ENCODE measurements at places on chromosomes 5 and 9.

DNA sequence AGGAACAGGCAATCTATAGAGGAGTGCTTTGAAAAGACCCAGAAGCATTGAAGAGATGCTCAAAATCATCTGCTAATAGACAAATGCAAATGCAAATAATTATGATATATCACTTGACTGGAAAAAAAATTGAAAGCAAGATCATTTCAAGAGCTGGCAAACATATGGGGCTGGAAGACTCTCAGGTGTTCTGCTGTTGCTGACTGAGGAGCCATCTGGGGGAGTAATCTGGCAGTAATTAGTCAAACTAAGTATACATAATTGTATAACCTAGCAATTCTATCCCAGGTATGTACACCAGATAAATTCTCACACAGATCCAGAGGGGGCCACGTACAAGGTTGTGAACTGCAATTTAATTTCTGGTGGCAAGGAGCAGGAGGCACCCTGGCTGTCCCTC is 4.6 kb upstream of the HMHB1 start:
- DNase-seq, result no peak

GRCh38 chr9:8237096-8237495 is 437.5 kb upstream of the DMAC1 start:
- no peak for DNase-seq

DNA sequence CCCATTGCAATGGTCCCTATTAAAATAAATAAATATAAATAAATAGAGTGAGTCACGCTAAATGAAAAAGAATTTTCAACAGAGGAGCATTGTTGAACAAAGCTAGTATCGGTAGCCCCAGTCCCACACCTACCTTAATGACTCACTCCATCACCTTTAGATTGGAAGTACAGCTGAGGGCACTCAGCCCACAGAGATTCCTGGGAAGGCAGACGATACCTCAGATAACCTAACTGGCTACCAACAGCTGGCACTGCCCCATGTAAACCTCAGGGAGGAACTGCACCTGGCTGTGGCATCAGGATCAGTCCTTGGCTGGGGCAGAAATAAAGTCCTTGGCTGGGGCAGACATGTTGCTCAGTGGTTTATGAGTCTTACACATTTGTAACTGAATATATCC is 49.3 kb downstream of the SPRY4 start:
- no peak for DNase-seq

- DNase-seq, result no peak
Measured at GRCh38 chr9:9961487-9961886, 651.3 kb downstream of the PTPRD start.

DNA sequence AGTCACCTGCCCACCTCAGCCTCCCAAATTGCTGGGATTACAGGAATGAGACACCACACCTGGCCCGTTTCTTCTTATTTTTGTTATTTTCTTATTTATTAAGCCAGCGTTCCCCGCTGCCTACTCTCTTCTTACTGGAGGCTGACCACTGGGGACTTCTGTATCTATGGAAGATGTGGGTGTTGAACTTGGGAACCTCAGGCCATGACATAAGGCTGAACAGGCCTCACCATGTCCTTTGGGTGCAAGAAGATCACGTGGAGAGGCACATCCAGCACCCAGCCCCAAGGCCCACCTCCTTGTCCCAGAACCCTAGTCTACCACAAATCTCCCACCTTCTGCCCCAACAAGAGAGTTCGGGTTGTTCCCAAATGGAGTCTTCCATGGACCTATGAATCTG is 59.4 kb upstream of the NEK6 start:
- DNase-seq, result no peak

DNA sequence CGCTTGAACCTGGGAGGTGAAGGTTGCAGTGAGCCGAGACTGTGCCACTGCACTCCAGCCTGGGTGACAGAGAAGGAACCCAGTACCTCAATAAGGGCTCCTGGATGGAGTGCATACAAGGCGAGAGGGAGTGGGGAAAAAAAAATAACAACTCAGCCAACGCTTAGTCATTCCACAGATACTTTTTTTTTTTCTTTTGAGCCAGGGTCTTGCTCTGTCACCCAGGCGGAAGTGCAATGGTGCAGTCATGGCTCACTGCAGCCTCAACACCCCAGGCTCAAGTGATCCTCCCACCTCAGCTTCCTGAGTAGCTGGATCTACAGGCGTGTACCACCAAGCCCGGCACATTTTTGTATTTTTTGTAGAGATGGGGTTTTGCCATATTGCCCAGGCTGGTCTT is 59.5 kb upstream of the GGTA1 start:
- no peak for DNase-seq

GRCh38 chr5:178193251-178193809 is 6.2 kb upstream of the GMCL2 start:
- no peak for DNase-seq

- peak; percentile 14 for DNase-seq
Measured at GRCh38 chr5:156934450-156935211, 28.4 kb downstream of the TIMD4 start.

DNA sequence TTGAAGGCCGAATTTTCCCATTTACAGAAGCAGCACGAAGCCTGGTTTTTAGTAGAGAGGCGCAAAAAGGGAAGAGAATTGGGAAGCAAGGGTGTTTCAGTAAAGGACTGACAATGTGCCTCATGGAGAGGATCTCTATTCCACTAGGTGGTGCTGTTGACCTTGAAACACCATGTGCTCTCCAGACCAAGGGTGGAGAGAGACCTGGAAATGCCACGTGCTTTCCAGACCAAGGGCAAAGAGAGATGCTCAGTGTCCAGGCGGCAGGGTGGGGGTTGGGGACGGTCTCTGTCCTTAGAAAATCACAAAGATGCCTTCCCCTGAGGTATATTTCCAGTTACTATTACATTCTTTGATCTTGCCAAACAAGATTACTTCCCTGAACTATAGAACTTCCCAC is 425.3 kb downstream of the CSNK1G3 start:
- no peak for DNase-seq

GRCh38 chr9:18837402-18837801 is 195.6 kb downstream of the SAXO1 start:
- DNase-seq, result no peak

DNA sequence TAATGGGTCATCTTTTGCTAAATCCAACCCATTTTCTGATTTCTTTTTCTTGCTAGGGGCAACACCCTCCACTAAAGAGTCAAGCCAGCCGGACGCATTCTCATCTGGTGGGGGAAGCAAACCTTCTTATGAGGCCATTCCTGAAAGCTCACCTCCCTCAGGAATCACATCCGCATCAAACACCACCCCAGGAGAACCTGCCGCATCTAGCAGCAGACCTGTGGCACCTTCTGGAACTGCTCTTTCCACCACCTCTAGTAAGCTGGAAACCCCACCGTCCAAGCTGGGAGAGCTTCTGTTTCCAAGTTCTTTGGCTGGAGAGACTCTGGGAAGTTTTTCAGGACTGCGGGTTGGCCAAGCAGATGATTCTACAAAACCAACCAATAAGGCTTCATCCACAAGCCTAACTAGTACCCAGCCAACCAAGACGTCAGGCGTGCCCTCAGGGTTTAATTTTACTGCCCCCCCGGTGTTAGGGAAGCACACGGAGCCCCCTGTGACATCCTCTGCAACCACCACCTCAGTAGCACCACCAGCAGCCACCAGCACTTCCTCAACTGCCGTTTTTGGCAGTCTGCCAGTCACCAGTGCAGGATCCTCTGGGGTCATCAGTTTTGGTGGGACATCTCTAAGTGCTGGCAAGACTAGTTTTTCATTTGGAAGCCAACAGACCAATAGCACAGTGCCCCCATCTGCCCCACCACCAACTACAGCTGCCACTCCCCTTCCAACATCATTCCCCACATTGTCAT is 72.0 kb downstream of the NUP214 start:
- DNase-seq, result no peak

DNA sequence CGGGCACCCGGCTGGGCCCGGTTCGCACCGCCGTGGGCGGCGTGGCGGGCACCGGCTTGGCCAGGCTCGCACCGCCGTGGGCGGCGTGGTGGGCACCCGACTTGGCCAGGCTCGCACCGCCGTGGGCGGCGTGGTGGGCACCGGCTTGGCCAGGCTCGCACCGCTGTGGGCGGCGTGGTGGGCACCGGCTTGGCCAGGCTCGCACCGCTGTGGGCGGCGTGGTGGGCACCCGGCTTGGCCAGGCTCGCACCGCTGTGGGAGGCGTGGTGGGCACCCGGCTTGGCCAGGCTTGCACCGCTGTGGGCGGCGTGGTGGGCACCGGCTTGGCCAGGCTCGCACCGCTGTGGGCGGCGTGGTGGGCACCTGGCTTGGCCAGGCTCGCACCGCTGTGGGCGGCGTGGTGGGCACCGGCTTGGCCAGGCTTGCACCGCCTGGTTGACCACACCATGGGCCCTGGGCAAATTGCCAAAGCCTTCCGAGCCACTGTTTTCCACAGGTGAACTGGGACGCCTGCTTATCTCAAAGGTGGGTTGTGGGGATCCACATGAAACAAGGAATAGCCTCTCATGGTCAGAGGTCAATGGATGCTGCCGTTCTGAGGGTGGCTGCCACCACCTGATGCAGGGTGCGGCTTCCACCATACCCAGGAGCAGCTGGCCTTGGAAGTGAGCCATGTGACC is 28.2 kb downstream of the ADAMTSL2 start:
- no peak for DNase-seq

DNA sequence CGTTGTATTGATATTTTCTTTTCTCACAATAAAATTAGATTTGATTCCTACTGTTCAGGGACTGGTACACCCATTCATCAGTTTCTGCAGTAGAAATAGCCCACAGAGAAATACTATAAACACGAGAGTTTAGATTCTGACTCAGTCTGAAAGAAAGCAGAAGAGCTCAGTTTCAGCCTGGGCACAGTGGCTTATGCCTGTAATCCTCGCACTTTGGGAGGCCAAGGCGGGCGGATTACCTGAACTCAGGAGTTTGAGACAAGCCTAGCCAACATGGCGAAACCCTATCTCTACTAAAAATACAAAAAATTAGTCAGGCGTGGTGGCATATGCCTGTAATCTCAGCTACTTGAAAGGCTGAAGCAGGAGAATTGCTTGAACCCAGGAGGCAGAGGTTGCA is 8.6 kb downstream of the ITK start:
- DNase-seq, result no peak

DNA sequence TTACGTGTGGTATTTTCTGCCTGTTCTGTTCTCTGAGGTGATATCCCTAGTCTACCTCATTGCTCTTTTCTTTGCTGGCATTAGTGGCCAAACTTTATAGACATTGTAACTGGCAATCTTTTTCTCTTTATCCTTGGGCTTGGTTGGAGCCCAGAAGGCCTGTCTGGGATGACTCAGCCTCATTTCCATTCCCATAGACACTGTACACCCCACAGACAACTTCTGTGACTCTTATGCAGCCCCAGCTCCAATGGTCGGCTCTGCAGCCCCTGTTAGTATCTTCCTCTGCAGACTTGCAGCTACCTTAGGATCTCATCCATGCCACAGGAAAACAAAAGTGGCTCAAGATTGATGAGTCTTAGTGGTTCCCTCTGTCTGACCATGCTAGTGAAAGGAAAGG is 79.8 kb downstream of the CFAP95 start:
- DNase-seq, result no peak

DNA sequence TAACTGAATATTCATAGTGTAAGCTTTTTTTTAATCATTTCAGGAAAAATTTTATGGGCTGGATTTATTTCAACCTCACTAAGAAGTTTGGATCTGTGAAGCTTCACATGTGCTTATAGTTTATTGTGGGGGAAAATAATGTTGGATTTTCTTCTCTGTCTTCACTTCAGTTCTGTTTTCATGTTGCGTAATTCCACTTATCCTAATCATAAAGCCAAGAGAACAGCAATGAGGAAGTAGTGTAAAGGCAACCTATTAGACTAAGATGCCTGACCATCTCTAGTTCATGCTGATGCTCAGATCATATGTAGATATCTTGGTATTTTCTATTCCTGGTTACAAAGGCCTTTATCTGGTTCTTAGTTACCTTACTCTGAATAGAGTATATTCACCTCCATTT is 50.0 kb downstream of the CD180 start:
- DNase-seq, result no peak

DNA sequence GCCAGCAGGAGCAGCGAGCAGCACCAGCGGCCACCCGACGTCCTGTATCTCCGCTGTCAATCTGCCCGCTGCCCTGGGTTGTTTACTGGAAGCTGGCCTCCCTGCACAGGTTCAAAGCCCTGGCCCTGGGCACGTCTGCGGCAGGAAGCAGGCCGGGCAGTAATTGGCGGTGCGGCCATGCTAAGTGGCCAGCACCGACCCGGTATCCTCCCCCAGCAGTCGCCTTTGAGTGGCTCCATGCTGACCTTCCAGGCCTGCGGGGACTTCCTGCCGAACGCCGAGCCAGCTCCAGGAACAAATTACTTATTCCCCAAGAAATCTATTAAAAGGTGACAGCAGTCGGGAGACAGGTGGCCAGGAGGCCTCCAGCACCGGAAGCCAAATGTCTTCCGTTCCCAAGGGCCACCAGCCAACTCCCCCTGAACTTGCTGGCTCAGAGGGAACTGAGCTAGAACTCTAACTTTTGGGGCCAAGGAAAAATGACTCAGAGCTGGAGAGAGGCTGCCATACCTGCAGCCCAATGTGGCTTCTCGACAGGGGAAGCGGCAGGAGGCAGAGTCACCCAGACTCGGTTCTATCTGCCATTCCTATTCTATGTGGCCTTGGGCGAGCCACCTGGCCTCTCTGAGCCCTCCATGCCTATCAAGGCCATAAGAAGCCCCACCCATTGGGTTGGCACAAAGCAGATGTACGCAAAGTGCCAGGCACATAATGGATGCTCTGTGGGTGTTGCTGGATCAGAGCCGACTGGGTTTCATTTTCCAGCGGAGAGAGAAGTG is 13.7 kb upstream of the PSMB7 start:
- DNase-seq, result no peak

GRCh38 chr5:42798284-42799240 is 13.1 kb downstream of the SELENOP start:
- no peak for DNase-seq

GRCh38 chr5:168076561-168076991 is 214.9 kb upstream of the WWC1 start:
- DNase-seq, result no peak

DNA sequence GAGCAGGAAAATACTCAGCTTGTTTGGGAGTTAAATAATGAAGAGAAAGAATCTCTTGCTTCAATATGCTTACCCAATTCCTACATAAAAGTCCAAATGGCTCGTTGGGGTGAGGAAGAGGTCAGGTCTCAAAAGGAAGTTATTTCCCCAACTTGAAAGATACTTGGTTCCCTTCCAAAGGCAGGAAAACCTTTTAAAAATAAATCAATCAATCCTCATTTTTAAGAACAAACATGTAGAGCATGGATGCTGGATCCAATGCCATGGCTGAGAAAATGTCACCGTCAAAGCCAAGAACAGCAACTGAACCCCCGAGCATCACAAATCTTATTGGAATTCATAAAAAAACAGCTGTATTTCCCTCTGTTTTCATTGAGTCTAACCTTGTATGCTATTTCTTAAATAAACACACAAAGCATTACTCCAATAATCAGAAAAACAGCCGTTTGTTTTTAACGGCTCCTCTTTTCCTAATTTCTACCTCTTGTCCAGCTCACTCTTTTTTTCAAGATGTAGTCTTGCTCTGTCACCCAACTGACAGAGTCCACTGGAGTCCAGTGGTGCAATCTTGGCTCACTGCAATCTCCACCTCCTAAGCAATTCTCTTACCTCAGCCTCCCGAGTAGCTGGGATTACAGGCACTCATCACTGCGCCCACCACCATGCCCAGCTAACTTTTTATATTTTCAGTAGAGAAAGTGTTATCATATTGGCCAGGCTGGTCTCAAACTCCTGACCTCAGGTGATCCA is 140.7 kb downstream of the GNA14 start:
- DNase-seq, result no peak

- DNase-seq, result no peak
Measured at GRCh38 chr5:77867194-77867691, 91.1 kb upstream of the TBCA start.

GRCh38 chr5:109467058-109467457 is 57.3 kb upstream of the PJA2 start:
- no peak for DNase-seq

- no peak for DNase-seq
Measured at GRCh38 chr5:41722359-41722950, 147.8 kb downstream of the OXCT1 start.
